ENCODE measurements at places on chromosomes 4 and X. TPM values are rescaled to one million over a fixed set of nuclear protein-coding genes. Genes with fewer than 3 reads are reported as not detected.

- H3K36me3 ChIP-seq, result no peaks in the 10 kb centered on the region
- H3K4me3 ChIP-seq, result no peak overlapping the region
- no peaks in the 10 kb centered on the region for H3K27me3 ChIP-seq
- no peaks in the 10 kb centered on the region for H3K4me1 ChIP-seq
These were observed 224.7 kb downstream of the CENPC start for GRCh38 chr4:67320645-67321044.

- no peaks in the 10 kb centered on the region for H3K36me3 ChIP-seq
- no peak for DNase-seq
- H3K4me3 ChIP-seq, result no peak overlapping the region
- H3K27ac ChIP-seq, result no peak overlapping the region
These were observed 101.3 kb upstream of the MAGEB10 start for GRCh38 chrX:27706526-27706925.

GRCh38 chrX:19670854-19671620 lies 155.7 kb upstream of the MAP3K15 start:
- H3K4me3 ChIP-seq, result no peak overlapping the region
- H3K36me3 ChIP-seq, result no peaks in the 10 kb centered on the region
- H3K27me3 ChIP-seq, result no peaks in the 10 kb centered on the region
- peaks cover 2% of the 10 kb centered on the region for H3K4me1 ChIP-seq

DNA sequence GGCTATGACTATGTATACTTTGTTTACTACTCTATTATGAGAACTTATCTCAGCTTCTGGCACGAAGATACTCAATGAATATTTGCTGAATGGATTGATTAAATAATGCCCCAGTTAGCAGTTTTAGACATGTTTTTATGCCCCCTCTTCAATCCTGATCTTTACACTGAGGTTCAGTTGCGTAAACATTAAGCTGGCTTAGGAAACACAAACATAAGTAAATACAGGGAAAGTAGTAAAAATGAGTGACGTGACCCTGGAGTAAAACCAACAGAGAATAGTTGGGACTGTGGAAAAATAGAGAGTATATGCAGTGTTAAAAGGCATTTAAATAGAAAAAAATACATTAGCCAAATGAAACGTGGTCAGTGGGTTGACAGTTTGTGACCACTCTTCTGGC lies 387.0 kb upstream of the ACTRT1 start:
- no peak for DNase-seq
- no peaks in the 10 kb centered on the region for H3K27me3 ChIP-seq
- no peaks in the 10 kb centered on the region for H3K36me3 ChIP-seq

DNA sequence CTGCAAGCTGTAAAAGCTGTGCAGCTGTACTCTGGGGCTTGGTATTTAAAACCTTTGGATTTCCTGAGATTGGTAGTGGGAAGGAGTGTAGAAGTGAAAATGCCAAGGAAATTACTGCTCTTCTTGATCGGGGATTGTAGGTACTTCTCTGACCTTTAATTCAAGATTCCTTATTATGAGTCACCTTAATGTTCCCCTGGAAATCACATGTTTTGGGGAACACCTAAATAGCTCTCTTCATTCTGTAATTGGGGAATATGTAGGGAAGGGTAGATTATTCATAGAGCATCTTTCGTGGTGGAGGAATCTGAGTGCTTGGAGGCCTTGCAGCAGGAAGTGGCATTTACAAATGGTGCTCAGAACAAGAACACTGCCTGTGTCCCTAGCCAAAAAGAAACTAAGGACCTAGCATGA lies 137.8 kb downstream of the UCHL1 start:
- H3K4me3 ChIP-seq, result no peak overlapping the region
- H3K27me3 ChIP-seq, result no peaks in the 10 kb centered on the region
- H3K27ac ChIP-seq, result no peak overlapping the region
- no peak for DNase-seq

- no peak for DNase-seq
- no peak overlapping the region for H3K4me3 ChIP-seq
- no peaks in the 10 kb centered on the region for H3K36me3 ChIP-seq
- H3K27me3 ChIP-seq, result no peaks in the 10 kb centered on the region
These were observed 2135.5 kb downstream of the PCDH7 start for GRCh38 chr4:32855622-32856021.

DNA sequence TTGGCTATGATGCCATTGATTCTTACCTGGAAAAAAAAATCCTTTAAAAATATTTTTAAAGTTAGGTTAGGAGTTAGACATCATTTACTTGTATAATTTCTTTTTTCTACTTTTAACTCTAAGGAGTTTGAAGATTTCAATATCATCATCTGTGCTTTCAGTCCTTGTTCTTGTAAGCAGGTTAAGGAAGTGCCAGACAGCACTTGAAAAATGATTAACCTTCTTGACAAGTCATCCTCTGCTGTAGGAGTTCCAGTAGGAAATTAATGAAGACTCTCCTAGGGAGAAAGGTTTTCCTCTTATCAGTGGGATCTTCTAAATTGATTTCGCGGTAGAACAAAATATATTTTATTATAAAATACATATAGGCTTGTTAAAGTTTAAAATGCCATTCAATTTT lies 29.1 kb upstream of the ANAPC4 start:
- H3K4me1 ChIP-seq, result no peaks in the 10 kb centered on the region
- H3K27me3 ChIP-seq, result no peaks in the 10 kb centered on the region
- H3K27ac ChIP-seq, result no peak overlapping the region
- no peak for DNase-seq

DNA sequence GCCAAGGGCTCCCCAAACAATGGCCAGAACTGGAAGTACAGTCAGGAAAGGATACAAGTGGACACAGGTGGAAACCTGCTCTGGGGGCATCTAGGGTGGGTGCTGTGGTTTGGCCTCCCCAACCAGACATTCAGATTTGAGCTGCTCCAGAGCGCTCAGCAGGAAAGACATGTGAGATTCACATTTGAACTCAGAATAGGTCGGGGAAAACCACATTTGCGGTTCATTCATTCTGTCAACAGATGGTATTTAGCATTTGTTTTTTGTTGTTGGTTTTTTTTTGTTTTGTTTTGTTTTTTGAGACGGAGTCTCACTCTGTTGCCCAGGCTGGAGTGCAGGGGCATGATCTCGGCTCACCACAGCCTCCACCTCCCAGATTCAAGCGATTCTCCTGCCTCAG lies 44.0 kb downstream of the STEEP1 start:
- no peaks in the 10 kb centered on the region for H3K4me1 ChIP-seq
- no peaks in the 10 kb centered on the region for H3K36me3 ChIP-seq
- H3K27ac ChIP-seq, result no peak overlapping the region
- no peaks in the 10 kb centered on the region for H3K27me3 ChIP-seq
- DNase-seq, result no peak
- H3K4me3 ChIP-seq, result no peak overlapping the region

DNA sequence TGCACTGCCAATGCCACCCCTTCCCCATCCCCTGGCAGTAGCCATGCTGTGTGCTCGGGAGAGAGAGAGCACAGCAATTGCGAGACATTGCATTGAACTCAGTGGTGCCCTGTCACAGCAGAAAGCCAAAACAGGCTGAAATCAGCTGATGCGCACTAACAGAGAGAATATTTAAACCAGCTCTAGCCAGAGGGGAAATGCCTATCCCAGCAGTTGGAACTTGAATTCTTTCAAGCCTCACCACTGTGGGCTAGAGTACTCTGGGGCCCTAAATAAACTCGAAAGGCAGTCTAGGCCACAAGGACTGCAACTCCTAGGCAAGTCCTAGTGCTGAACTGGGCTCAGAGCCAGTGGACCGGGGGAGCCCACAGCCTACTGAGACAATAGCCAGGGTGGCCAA lies 17.7 kb upstream of the RP2 start:
- H3K27ac ChIP-seq, result no peak overlapping the region
- no peak overlapping the region for H3K4me3 ChIP-seq
- no peaks in the 10 kb centered on the region for H3K27me3 ChIP-seq

DNA sequence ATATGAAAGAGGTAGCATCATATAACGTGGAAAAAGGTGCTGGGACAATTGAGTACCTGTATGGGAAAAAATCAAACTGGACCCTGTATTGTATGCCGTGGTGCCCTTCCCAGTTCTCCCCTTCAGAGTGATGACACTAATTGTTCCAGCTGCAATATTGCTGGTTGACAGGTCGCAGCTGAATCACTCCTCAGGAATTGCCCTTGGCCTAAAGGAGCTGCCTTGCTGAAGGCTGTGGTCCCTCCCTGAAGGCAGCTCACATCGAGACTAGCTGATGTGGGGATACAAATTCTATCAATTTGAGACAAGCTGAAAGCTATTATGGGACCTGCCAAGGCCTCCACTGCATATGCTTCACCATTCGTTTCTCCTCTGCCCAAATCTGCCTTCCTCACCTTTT lies 39.3 kb upstream of the CXCL8 start:
- H3K36me3 ChIP-seq, result no peaks in the 10 kb centered on the region
- H3K4me1 ChIP-seq, result peaks cover 5% of the 10 kb centered on the region
- no peak overlapping the region for H3K4me3 ChIP-seq
- no peaks in the 10 kb centered on the region for H3K27me3 ChIP-seq
- DNase-seq, result no peak

- H3K36me3 ChIP-seq, result no peaks in the 10 kb centered on the region
- no peak for DNase-seq
- H3K4me3 ChIP-seq, result no peak overlapping the region
- H3K27ac ChIP-seq, result no peak overlapping the region
- no peaks in the 10 kb centered on the region for H3K4me1 ChIP-seq
These were observed 41.5 kb upstream of the BRS3 start for GRCh38 chrX:136446208-136446607.

GRCh38 chrX:38845426-38845825 lies 44.2 kb downstream of the MID1IP1 start:
- no peaks in the 10 kb centered on the region for H3K27me3 ChIP-seq
- H3K27ac ChIP-seq, result no peak overlapping the region
- DNase-seq, result no peak
- no peaks in the 10 kb centered on the region for H3K36me3 ChIP-seq
- H3K4me3 ChIP-seq, result no peak overlapping the region

DNA sequence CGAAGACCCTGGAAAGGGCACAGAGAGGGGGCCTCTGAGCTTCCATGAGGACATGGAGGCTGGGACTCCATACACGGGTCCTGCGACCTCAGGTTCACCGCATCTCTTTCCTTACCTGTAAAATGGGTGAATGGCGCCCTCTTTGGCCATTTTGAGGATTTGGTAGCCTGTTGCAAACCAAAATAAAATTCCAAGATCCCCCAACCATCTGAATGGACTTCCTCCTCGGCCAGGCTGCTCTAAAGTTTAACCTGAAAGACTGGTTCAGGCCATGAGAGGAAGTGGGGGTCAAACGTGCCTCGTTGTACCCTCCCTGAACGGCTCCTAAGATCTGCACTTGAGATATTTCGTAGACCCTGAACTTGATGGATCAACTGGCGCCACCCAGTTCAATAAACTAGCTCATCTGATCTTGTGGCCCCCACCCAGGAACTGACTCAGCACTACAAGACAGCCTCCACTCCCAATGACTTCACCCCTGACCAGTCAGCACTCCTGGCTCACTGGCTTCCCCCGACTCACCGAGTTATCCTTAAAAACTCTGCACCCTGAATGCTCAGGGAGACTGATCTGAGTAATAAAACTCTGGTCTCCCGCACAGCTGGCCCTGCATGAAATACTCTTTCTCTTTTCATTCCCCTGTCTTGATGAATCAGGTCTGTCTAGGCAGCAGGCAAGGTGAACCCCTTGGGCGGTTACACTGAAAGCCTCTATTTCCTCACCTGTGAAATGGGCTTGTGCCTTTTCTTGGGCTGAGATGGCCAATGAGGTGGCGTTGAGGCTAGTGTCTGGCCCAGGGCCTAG lies 32.9 kb upstream of the GPR78 start:
- no peaks in the 10 kb centered on the region for H3K4me1 ChIP-seq
- no peaks in the 10 kb centered on the region for H3K27me3 ChIP-seq
- H3K4me3 ChIP-seq, result no peak overlapping the region
- DNase-seq, result no peak
- H3K36me3 ChIP-seq, result no peaks in the 10 kb centered on the region

DNA sequence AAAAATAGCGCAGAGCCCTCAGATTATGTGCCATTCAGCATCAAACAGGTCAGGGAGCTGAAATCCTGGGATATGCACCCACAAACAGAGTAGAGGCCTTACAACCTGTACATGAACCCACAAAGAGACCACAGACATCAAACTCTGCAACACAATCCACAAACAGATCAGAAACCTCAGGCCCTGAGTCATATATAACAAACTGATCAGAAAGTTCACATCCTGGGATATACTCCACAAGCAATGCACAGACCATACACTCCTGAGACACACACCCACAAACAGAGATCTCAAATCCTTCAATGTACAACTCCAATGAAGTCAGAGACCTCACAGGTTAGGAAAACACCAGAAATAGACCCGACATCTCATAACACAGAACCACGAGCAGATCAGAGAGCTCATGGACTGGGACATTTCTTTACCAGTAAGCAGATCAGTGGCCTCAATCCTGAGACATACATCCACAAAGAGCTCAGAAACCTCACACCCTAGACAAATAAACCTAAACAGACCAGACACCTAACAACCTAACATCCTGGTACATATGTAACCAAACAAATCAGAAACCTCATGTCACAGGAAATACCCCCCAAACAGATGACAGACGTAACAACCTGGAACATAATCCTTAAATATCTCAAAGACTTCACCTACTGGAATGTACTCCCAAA lies 24.2 kb downstream of the SUV39H1 start:
- no peaks in the 10 kb centered on the region for H3K4me1 ChIP-seq
- no peaks in the 10 kb centered on the region for H3K27me3 ChIP-seq
- no peaks in the 10 kb centered on the region for H3K36me3 ChIP-seq
- DNase-seq, result no peak

DNA sequence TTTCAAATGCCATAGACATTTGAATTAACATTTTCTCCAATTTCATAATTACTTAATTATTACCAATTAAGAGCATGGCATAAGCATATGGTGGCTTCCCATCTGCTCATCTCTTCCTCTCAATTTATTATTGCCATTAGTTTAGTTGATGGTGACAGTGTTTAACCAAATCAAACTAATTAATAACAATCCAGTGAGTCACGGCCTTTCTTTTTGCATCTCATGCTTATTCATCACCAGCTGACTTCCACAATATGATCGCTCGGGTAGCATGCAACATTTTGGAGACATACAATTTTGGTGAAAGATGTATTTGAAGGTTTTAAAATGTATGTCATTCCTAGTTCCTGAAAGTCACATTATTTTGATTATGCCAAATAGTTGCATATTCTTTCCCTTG lies 172.8 kb upstream of the TACR3 start:
- H3K27me3 ChIP-seq, result no peaks in the 10 kb centered on the region
- no peak for DNase-seq
- no peaks in the 10 kb centered on the region for H3K4me1 ChIP-seq
- H3K27ac ChIP-seq, result no peak overlapping the region
- H3K4me3 ChIP-seq, result no peak overlapping the region
- no peaks in the 10 kb centered on the region for H3K36me3 ChIP-seq

DNA sequence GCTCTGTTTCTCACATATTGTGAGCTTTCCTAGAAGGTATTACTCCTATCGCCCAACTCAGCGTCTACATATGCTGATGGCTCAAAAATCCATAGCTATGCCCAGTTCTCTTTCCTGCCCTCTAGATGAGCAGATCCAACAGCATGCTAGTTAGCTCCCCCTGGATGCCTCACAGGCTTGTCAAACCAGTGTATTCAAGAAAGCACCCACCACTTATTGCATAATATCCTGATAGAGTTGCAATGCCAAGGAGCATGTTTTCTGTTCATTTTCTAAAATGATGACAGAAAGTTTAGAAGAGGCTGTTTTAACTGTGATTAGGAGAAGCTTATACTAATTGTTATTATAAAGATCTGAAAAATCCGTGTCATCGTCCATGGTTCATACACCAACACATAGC lies 1.9 kb upstream of the PACRGL start:
- H3K4me3 ChIP-seq, result no peak overlapping the region
- no peaks in the 10 kb centered on the region for H3K27me3 ChIP-seq
- DNase-seq, result no peak
- no peaks in the 10 kb centered on the region for H3K36me3 ChIP-seq
- no peak overlapping the region for H3K27ac ChIP-seq

The ODAPH gene
- not detected for total RNA-seq

The UGT2B15 gene
- not detected for total RNA-seq
